ENCODE measurements at places on chromosomes 4 and X.

DNA sequence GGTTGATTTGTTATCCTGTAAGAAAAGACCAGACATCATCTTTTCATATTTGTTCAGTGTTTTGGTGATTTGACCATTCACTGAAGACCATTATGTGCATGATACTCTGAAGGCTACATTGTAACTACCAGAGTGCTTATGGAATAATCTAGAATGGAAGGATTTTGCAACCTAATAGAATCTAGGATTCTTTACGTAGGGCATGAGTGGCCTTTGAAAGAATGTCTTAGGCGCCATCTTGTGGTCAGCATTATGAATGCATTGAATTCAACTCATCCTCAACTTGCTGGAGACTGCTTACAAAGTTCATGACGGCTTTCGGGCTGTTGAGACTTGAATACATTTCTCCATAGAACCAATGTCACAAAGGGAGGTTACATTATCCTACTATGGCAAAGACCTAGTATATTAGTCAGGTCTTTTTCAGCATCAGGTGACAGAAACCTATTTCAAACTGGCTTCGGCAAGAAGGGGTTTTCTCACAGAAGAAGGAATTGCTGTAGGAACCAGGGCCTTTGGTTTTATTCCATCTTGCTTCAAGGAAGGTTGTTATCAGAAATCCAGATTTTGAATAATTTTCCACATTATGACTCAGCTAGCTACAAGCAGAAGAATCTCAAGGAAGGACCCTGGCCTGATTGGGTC is 104.1 kb downstream of the GPAT3 start:
- peak; percentile 62 for ATAC-seq
- H3K27ac ChIP-seq: no peak overlapping the region
- H3K4me1 ChIP-seq: peaks cover 5% of the 10 kb centered on the region
- H3K27me3 ChIP-seq: peaks cover 6% of the 10 kb centered on the region
- no peaks in the 10 kb centered on the region for H3K36me3 ChIP-seq

GRCh38 chr4:124330045-124330444 is 382.5 kb downstream of the ANKRD50 start:
- no peaks in the 10 kb centered on the region for H3K36me3 ChIP-seq
- no peak overlapping the region for H3K27ac ChIP-seq
- no peaks in the 10 kb centered on the region for H3K4me1 ChIP-seq
- H3K4me3 ChIP-seq: no peak overlapping the region
- peaks cover 10% of the 10 kb centered on the region for H3K27me3 ChIP-seq

DNA sequence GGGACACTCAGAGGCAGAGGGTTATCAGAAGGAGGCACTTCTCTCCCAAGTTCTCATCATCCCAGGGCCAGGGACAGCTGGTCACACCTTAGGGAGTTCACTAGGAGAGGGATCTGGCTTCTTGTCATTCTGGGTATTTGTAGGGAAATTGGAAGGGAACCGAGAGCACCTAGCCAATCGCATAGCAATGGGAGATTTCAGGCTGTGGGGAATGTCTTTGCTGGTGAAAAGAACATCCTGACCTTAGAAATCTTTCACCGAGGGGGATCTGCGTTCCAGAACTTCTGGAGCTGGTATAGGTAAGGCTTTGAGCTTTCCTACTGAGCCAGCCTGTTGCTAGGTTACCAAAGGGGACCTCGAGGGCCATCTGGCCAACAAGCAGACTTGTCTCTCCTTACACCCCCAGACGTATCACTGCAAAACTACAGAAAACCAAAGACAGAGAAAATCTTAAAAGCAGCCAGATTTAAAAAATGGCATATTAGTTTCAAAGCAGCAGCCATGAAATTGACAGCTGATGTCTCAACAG is 6.8 kb downstream of the HTT-AS start:
- no peaks in the 10 kb centered on the region for H3K27me3 ChIP-seq
- H3K4me3 ChIP-seq: no peak overlapping the region
- no peak for ATAC-seq
- peaks cover 43% of the 10 kb centered on the region for H3K36me3 ChIP-seq

GRCh38 chr4:26048950-26049349 is 134.9 kb downstream of the SMIM20 start:
- H3K36me3 ChIP-seq: peaks cover 5% of the 10 kb centered on the region
- H3K4me3 ChIP-seq: no peak overlapping the region
- peaks cover 49% of the 10 kb centered on the region for H3K27me3 ChIP-seq
- H3K4me1 ChIP-seq: peaks cover 24% of the 10 kb centered on the region
- peak overlapping the region; percentile 22 for H3K27ac ChIP-seq
- no peak for ATAC-seq

DNA sequence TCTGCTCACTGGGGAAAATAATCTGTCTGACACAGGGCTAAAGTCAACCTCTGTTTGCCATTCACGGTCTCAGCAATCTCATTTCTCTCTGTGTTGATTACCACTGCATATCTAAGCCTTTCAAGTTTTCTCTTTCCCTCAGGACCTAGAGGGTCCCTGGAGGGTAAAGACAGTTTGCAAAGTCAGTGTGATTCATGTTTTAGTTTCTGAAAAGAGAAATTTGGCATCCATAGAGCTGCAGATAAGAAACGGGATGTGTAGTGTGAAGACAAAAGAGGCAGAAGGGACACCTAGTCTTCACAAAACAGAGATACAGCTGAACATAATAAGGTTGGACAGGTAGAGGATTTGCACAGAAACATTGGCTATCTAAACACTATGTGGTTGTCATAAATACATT is 34.5 kb upstream of the KDR start:
- no peak overlapping the region for H3K27ac ChIP-seq
- H3K27me3 ChIP-seq: peaks cover 23% of the 10 kb centered on the region
- ATAC-seq: no peak
- no peaks in the 10 kb centered on the region for H3K4me1 ChIP-seq

- H3K4me1 ChIP-seq: no peaks in the 10 kb centered on the region
- ATAC-seq: no peak
- H3K4me3 ChIP-seq: no peak overlapping the region
- H3K27ac ChIP-seq: no peak overlapping the region
Observed at GRCh38 chrX:840556-840955, 210.0 kb downstream of the SHOX start.

DNA sequence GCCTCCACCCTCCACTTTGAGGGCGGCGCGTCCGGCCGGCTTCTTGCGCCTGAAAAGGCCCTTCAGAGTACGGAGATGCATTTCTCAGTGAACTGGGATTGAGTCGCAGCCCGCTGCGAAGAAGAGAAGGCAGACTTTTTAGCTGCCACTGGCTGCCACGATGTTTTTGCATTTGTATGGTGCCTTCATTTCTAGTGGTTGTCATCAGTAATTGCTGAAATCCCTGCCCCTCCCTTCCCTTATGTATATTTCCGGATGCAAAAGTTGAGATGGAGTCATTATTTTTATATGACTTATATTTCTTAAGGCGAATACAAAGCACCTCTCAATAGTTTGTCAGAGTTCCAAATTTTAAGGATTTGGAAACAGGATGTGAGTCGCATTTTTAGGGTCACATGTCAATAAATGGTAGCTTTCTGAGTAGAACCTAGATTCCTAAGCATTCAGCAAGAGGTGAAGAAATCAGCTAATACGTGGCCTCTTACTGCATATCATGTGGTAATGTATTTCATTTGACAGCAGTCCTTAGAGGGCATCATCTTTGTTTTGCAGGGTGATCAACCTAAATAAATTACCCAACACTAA is 658 bp downstream of the ATP6AP2 start:
- ATAC-seq: no peak
- H3K4me1 ChIP-seq: peaks cover 28% of the 10 kb centered on the region
- no peaks in the 10 kb centered on the region for H3K36me3 ChIP-seq
- peak overlapping the region; percentile 54 for H3K4me3 ChIP-seq
